ENCODE measurements at places on chromosomes 7 and 10.

DNA sequence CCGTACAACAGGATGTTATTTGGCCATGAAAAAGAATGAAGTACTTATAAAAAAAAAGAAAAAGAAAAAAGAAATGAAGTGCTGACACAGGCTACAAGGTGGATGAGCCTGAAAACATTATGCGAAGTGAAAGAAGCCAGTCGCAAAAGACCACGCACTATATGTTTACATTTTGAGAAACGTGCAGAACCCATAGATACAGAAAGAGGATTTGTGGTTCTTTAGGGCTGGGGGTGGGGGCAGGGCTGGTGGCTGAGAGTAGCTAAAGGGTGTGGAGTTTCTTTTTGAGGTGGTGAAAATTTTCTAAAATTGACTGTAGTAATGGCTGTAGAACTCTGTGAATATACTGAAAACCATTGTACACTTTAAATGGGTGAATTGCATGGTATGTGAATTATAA is 86.0 kb upstream of the FAM20C start:
- DNase-seq = no peak

- DNase-seq = no peak
Measured at GRCh38 chr7:16268821-16269768, 152.2 kb downstream of the CRPPA start.

- DNase-seq = no peak
Measured at GRCh38 chr7:112116894-112117293, 89.3 kb downstream of the DOCK4 start.

DNA sequence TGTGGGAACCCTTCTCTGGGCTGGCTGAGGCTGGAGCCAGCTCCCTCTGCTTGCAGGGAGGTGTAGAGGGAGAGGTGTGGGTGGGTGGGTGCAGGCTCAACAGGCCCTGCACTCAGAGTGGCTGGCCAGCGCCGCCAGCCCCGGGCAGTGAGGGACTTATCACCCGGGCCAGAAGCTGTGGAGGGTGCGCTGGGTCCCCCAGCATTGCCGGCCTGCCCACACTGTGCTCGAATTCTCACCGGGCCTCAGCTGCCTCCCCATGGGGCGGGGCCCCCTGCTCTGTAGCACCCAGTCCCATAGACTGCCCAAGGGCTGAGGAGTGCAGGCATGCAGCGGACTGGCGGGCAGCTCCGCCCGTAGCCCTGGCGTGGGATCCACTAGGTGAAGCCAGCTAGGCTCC is 190.7 kb upstream of the TAC1 start:
- DNase-seq = no peak

DNA sequence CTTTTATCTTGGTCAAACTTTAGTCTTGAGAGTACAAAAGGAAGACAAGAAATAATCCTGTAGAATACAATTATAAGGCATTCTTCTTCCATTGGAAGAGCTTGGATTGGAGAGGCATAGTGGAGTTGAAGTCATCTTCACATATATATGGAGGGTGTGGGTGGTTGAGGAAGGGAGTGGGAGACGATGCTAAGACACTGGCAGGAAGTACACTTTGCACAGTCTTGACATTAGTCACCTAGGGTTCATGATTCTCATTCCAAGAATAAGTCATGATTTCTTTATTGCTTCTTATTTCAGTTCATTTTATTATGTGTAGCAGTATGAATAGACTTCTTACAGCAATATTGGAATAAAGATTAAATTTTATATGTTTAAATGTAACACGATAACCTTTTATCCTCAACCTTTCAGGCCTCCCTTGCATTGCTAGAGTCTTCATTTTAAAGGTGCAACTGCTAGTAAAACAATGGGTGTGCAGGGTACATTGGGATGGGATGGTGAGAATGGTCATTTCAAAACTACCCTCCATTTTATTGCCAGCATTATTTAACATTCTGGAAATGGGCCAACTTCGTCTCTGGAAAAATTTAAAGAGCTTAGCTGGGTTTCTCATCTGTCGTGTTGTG is 12.3 kb upstream of the SLC26A3 start:
- no peak for DNase-seq

DNA sequence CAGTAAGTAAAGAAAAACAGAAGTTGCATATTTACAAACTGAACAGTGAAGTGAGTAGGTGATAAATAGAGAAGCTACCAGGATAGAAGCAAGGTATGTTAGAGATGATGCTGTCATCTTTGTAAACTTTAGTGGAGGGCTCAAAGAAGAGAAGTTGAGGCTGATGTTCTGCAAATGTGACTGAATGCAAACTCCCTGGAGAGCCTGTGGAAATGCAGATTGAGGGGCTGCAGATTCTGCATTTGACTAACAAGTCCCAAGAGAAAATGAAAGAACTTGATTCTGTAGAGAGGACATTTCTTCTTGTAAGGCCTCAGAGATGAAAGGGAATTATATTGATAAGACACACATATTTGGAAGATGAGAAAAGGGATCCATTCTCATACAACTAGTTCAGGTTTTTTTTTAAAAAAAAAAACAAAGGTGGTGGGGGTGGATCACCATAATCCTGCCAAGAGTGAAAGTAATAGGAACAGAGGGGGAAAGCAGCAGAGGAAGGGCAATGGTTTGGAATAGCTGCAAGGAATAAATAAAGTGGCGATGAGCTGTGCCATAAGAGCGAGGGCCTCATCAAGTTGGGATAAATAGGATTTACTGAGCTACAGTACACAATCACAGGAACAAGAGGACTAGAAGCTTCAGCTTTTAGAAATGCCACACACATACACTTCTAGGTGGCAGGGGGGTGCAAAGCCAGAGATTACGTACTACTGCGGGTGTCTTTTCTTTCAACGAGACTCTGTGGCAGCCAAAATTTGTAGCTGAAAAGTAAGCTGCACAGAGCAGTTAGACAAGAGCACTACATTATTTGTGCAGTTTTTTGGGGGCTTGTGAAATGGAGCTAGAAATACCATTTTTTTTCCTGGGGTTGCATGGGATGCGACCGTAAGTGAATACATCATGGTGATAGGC is 778.5 kb downstream of the NRG3 start:
- no peak for DNase-seq

- DNase-seq = no peak
Measured at GRCh38 chr7:76505168-76506080, 4.9 kb upstream of the UPK3B start.

DNA sequence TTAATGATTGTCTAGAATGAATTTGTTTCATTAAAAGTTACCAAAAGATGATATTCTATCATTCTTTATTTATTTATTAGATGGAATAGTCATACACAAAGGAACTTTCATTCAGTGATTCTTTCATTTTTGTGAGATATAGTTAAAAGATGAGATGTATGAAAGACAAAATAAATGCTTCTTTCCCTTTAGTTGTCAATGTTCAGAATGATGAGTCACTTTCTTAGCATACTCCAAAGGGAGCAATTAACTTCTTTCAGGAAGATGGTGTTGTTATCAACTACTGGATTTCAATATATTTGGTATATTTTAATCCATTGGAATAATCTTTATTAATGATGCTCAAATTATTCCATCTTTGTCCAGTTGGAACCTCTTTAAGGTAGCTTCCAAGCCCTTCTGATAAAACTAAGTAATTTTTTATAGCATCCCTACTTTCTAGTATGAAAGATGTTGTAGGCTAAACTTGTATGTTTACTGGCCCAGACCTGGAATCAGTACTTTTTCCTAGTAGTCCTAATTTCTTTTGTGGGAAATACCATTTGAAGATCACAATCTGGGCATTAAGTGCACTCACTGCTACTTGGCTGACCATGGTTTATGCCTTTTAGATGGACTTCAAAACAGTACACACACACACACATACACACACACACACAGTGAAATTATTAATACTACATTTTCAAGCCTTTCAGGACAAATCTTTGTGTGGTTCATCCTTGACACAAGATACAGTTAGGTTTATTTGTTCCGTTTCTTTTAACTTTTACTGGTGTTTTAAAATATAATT is 2.5 kb downstream of the GIMAP7 start:
- no peak for DNase-seq

- DNase-seq = no peak
Measured at GRCh38 chr10:108691126-108691525, 1232.2 kb downstream of the XPNPEP1 start.

DNA sequence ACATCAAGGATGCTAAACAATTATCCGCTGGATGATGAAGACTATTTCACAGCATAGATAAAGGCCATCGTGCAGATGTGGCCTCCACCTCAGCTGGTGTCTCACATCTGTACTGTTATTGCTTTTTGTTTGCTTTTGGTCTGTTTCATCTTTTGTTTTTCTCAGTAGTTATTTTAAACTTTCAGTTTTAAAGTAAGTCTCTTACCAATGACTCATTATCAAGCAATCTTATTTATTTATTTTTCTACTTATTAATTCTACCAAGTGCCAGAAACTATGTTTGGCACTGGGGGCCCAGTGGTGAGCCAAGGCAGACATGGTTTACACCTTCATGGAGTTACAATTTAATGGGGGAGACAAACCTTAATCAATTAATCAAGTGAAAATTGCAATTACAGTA is 250.9 kb upstream of the TMEM72 start:
- DNase-seq = no peak

DNA sequence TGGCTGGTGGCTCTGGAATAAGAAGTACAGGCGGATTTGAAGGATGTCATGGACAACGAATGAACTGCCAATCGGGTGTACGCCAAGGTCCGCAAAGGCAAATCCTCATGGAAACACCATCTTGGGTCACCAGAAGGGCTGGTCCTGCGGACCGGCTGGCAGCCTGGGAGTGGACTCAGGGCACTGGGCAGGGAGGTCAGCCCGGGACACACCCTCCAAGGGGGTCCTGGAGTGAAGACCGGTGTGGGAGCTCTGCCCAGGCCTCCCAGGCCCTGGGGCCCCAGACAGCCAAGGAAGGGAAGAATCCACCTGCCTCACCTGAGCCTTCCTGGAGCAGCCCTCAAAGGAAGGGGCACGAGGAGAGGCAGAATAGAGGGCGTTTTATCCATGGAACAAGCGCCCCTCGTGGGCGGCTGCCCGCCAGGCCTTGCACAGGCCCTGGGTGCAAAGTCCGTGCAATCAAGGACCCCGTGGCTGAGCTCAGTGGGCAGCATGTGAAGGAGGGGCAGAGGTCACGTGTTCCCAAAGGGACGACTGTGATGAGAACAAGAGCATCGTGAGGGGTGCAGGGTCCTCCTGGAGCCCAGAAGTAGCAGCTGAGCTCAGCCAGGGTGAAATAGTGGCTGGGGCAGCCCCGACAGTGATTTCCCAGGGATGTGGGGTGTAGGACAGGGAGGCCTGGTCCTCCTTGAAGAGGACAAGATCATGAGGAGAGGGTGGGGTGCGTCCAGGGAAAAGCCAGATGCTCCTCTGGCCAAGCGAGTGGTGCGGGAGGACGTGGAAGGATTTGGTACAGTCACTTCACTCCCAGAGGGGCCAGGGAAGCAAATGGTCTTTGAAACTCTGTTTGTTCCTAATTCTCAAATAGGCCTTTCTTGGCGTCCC is 105.2 kb downstream of the TCERG1L start:
- no peak for DNase-seq

DNA sequence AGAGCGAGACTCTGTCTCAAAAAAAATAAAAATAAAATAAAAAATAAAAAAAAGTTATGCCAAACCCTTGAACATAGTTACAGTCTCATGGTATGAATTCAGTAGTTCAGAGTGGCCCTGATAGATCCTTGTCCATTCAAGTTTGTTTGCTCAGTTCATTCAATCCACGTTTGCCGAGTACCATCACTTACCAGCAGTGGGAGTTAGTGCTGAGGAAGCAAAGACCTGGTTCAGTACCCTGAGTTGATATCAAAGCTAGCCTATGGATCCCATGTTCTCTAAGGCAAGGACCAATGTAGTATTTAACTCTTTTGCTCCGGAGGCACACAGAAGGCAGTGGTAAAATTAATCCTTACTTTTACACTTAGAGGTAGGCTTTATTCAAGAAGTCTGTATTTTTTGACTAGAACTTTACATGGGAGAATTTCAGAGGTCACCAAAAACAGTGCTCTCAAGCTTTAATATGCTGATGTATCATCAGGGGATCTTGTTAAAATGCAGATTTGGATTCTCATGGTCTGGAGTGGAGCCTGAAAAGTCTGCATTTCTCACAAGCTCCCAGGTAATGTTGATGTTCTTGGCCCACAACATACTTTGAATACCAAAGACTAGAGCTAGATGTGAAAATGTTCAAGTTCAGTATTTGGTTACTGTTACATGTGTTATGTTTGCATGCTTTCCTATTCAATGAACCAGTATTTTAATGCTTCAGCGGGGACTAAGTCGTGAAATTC is 38.1 kb upstream of the HBP1 start:
- no peak for DNase-seq

- DNase-seq = no peak
Measured at GRCh38 chr10:109430043-109430760, 493.1 kb downstream of the XPNPEP1 start.

DNA sequence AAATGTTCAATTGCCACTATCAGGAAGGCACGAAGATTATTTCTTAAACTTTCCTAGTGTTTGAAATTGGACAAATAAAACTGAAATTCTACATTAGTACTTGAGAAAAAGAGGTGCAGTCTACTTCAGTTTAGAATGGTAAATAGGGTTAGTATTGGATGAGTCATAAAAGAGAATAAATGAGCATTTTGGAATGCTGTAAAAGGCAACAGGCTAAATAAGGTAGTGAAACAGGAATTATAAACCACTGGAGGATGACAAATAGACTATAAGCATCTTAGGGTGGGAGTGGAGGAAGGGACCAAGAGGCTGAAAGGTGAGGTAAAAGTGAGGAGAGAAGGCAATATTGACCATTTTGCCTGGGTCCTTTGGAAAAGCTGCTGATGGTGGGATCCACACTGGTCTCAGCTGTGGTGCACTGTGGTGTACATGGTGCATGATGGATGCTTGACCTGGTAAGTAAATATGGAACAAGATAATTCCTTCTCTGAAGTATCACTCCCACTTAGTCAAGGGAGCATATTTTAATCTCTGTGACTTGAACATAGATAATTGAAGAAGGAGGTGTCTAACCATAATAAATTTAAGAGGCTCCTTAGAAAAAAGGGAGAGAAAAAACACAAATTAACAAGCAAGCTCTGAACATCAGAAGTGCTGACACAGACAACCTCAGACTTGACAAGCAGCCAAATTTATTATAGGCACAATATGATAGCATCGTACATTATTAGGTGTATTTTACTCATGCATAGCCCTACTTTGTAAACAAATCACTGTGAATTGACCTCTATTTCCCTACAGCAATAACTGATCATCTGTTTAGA is 76.4 kb upstream of the SCIN start:
- no peak for DNase-seq

DNA sequence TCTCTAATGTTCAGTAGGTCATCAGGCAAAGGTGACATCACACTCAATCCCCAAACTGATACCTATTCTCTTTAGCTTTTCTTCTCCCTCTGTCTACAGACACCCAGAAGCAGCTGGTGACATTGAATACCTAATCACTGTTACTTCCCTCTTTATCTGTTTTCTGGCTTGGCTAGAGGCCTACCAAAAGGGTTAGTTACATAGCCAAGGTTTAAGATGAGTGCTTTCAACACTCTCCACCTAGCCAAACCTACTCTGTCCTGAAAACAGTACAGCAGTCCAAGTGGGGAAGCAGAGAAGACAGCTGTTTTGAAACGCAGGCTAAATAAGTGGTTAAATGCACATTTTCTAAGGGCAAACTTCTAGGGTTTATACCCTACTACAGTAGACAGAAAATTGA is 39.4 kb downstream of the CCNJ start:
- DNase-seq = no peak
